BJ (cell line): ENCODE measurements at places on chromosomes 12 and 14. TPM values are rescaled to one million over a fixed set of nuclear protein-coding genes. Genes with fewer than 3 reads are reported as not detected.
A peak's percentile ranks its signal among the peaks of the same experiment; 100 is the strongest.

DNA sequence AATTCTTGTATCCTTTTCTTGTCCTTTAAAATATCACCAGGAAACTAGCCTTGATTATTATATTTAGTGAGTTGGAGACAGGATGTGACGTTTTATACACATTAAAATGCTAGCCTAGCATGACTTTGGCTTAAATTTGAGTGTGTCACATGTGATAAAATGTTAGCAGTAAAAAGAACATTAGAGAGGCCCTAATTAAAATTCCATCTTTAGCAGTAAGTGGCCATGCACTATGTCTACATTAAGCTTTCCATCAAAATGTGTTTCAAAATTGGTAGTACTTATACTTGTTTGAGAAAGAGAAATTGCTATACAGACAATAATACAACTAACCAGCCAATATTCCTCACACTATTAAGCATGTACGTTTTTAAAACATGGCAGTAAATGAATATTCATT lies 29.9 kb upstream of the MGAT4C start:
- no peak for DNase-seq

DNA sequence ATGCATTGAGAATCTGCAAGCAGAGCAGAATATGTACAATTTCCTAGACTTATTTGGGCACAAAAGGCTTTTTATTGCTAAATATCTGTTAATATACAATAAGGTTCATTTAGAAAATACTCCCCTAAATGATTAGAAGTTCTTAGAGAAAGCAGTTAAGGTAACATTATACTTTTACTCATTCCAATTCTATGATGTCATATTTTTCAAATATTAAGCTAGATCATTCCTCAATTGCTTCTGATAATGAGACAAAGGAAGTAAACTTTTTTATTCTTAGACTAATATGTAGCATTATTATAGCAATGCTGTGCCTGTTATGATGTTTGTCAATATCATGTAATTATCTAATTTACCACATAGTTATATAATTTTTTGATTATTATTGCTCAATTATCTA lies 447.0 kb downstream of the SLC16A7 start:
- DNase-seq, result no peak

GRCh38 chr12:100127766-100128511 lies 14.7 kb downstream of the BLTP3B start:
- no peak for DNase-seq

DNA sequence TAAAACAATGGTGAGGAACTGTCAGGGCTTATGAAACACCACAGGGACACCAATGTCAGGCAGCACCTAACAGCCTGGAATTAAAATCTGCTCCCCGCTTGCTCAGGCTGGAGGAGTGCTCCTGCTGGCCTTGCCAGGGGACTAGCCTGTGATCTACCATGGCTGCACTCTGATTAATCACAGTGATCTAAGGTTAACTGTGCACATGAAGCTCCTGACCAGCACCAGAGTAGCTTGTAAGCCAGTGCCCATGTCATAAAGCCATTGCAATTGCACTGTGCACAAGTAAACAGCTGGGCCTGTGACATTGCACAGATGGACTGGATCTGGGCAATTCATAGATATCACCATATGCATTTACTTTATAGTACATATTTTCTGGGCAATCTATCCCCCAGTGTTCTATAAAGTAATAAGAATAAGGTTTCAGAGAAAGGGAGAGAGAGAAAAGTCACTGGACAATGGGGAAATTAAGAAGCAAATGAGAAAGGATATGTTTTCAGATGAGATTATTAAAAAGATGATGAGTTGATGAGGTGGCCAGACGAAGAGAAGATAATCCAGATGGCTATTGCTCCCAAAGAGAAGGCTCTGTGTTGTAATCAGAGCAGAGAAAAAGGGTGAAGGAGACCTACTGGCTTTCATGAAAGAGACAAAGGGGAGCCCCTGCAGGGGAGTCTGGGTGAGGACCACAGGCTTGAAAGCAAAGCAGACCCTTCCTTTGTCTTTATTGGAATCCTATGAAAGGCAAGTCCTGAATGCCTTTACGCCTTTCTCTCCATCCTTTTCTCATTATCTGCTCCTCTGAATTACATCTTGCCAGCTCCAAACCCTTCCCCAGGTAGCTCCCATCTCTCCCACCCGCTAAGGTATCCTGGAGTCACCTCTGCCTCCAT lies 145.8 kb downstream of the SLC38A6 start:
- DNase-seq, result no peak

- no peak for DNase-seq
Observed at GRCh38 chr12:20142316-20142715, 226.0 kb upstream of the PDE3A start.

GRCh38 chr12:101885912-101886561 lies 8.7 kb downstream of the DRAM1 start:
- no peak for DNase-seq

DNA sequence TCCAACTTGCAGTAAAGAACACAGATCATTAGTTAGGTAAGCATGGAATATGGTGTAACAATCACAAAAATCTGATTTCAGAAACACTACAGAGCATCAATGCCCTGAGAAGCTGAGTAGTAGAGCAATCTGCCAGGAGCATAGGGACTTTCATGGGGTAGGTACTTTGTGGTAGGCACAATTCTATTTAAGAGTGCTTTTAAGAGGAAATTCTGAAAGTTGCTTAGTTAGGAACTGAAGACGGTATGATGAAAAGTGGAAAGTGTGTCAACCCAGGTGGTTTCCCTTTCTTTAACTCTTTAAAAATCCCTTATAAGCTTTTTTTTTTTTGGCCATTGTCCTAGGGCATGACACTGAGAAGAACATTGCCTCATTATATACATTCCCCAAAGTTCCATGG lies 535.7 kb upstream of the FBXO33 start:
- no peak for DNase-seq

GRCh38 chr12:27958675-27959074 lies 13.9 kb downstream of the PTHLH start:
- no peak for DNase-seq

DNA sequence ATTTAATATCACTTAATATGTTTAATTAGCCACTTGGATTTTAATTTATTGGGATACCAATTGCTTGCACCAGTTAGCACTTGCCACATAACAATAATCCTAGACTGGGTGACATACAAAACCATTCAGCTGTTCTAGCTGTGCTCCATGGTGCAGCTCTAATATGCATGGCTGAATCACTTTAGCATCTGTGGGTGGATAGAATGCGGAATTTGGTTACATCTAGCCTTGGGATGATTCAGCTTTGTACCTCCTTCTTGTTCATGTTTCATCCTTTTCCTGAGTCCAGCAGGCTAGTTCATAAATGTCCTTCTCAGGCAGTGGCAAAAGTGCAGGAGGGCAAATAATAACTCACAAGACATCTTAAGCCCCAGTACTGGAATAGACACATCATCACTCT lies 1263.0 kb downstream of the LRFN5 start:
- DNase-seq, result no peak

DNA sequence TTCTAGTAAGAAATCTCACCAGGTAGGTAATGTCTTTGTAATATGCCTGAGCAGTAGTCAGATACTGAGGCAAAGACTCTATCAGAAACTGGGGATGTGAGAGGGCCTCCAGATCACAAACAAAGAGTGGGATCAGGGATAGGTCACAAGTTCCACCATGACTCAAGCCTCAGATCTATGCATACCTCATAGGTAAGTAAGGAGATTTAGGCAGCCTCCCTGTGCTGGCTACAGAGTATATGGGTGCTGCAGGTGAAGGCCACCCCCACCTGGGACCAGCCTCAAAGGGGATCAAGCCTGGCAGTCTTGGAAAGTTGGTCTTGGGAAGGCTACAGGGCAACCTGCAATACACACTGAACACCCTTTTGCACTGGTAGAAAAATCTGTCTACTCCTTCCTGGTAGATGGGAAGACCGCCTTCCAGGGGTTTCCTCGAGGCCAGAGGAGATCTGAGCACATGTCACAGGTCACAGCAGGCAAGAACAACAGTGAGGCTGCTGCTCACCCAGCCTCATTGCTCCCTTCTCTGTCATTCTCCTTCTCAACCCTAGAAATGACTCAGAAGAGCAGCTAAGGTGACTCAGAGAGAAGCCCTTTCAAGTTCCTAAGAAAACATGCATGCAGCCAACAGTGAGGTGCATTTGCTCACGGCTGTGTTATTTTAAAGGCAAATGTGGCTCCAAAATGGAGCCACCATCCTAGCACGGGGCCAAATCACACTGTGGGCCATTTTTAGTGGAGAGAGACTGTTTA lies 143.4 kb upstream of the CDKN3 start:
- DNase-seq, result no peak

DNA sequence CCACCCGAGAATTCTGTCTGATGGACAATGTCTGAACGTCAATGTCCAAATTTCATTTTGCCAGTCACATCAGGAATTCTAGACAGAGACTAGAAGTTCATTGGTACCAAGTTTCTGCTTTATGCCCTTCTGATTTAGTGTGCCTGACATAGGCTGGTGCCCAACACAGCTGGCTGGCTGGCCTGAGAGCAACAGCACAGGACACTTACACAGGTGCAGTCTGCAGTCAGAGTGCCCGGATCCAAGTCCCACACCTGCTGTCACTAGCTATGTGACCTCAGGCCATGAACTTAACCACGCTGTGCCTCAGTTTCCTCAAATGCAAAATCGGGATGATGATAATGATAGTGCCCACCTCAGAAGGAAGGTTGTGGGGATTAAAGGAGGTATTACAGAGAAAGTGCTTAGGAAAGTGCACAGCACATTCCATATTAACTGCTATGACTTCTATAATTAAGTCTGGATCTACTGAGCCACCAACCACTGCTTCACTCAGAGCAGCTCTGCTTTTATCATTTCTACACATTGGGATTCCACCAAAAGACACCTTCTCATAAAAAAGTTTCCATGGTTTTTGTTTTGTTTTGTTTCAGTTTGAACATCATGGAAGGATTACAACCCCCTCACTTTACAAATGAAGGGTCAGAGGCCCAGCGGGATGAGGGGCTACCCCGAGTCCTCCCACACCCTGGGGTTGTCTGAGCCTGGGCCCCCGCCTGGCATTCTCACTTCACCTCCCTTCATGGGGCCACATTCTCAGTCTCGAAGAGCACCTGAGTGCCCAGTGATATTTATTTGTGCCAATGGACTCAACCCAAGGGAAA lies 168.8 kb upstream of the BCL2L14 start:
- no peak for DNase-seq

DNA sequence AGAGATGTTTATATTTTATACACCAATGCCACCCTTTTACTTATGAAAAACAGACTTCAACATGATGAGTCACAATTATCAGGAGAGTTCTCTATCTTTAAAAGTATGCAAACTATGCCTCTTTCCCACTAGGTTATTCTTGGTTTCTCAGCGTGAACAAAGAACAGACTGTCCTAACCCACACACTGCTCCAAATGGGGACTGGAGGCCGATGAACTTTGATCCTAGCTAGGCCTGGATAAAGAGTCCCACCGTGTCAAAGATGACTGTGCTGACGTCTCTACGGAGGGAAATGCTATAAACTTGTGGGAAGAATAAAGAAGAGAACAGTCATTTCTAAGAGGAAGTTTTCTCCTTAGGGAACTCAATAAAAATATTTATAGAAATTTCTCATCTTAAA lies 160.1 kb downstream of the EPS8 start:
- peak; percentile 92 for DNase-seq

The MYBPC1 gene
- polyA plus RNA-seq, result not detected in 2 replicates

The NINJ2 gene
- 0.32 and 0.55 TPM in 2 replicates for polyA plus RNA-seq

The C1RL gene
- polyA plus RNA-seq, result 33.6 and 50.5 TPM in 2 replicates
